ENCODE measurements at places on chromosomes 2 and 18.
A peak's percentile ranks its signal among the peaks of the same experiment; 100 is the strongest.

- DNase-seq = no peak
Observed at GRCh38 chr2:174760845-174761473, 3.3 kb downstream of the CHRNA1 start.

- no peak for DNase-seq
Observed at GRCh38 chr18:8298186-8298585, 311.1 kb upstream of the RAB12 start.

GRCh38 chr2:55097461-55098410, 47.5 kb upstream of the RTN4 start:
- DNase-seq = peak; percentile 52

- no peak for DNase-seq
Observed at GRCh38 chr2:30282081-30282480, 50.7 kb downstream of the LBH start.

- no peak for DNase-seq
Observed at GRCh38 chr2:207640160-207640559, 15.0 kb upstream of the METTL21A start.

GRCh38 chr2:158969162-158969714, 798 bp downstream of the TANC1 start:
- DNase-seq = peak; percentile 61

GRCh38 chr2:184004289-184004947, 593.9 kb upstream of the ZNF804A start:
- DNase-seq = no peak

DNA sequence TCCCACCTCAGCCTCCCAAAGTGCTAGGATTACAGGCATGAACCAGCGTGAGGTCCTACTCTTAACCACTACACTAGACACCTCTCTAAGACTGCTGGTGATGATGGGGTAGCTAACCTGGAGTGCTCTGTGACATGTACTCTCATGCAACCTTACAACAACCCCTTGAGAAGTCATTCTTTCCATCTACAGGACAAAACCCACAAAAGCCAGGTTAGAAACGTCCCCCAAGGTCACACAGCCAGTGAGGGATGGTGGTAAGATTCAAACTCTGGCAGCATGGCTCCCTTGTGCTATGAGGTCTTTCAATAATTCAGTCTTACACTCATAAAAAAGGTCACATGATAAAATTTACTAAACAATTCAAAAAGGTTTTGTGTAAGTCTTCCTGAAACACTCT, 94.8 kb upstream of the SERTAD2 start:
- no peak for DNase-seq

All from eye (tissue), 1 donor.